ENCODE measurements at places on chromosomes 3 and 15.

DNA sequence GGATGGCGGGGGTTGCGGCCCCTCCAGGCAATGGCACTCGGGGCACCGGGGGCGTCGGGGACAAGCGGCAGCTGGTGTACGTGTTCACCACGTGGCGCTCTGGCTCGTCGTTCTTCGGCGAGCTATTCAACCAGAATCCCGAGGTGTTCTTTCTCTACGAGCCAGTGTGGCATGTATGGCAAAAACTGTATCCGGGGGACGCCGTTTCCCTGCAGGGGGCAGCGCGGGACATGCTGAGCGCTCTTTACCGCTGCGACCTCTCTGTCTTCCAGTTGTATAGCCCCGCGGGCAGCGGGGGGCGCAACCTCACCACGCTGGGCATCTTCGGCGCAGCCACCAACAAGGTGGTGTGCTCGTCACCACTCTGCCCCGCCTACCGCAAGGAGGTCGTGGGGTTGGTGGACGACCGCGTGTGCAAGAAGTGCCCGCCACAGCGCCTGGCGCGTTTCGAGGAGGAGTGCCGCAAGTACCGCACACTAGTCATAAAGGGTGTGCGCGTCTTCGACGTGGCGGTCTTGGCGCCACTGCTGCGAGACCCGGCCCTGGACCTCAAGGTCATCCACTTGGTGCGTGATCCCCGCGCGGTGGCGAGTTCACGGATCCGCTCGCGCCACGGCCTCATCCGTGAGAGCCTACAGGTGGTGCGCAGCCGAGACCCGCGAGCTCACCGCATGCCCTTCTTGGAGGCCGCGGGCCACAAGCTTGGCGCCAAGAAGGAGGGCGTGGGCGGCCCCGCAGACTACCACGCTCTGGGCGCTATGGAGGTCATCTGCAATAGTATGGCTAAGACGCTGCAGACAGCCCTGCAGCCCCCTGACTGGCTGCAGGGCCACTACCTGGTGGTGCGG lies 1.9 kb downstream of the CHST2 start:
- DNase-seq, result no peak

- DNase-seq, result no peak
These were observed 17.4 kb downstream of the GPR160 start for GRCh38 chr3:170055209-170055608.

DNA sequence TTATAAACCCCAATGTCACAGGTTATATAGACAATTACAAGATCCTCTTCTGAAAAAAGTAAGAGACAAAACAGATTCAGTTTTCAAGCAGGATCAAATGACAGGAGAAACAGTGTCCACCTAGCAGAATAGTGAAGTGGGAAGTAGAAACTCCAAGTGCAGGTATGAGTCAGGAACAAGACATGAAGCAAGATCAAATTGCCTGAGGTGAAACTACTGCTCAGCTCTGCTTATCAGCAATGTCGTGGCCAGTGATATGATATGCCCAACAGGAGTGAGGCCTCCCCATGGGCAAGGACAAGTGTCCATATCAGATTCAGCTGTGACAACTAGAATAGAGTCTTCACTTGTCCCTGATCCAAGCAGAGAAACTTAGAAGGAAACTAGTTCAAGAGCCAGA lies 100.0 kb downstream of the ZMAT3 start:
- no peak for DNase-seq

DNA sequence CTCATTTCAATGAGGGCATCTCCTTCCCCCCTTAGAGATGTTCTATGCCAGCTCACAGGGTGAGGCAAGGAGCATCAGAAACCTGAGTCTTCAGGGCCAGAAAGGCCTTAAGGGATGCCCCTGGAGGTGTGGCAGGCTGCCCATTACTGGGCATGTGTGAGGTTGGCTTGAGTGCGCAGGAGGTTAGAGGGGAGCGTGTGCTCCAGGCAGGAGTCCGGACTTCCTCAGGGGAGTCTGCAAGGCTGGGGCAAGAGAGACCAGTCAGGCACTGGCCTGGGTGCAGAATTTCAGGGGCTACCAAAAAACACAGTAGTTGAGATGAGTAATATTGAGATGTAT lies 1.9 kb downstream of the LOXL1 start:
- no peak for DNase-seq

DNA sequence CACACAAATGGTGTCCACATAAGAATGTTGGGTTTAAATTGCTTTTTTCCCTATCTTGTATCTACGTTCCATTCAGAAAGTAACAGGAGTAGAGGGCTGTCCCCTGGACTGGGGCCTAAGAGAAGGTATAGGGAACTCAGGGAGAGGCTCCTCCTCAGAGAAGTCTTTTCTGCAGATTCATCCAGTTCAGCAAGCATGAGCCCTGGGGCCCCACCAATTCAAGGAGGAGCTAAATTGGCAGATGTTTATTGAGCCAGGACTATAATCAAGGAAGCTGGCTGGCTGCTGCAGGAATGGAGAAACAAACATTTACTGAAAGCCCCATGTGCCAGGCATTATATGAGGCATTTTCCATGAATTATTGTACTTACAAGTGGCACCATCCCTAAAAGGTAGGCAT lies 22.1 kb upstream of the LARS2 start:
- DNase-seq, result no peak

- no peak for DNase-seq
These were observed 1.2 kb downstream of the NKIRAS1 start for GRCh38 chr3:23915537-23916108.

GRCh38 chr3:46987319-46987742 lies 7.9 kb downstream of the NBEAL2 start:
- DNase-seq, result no peak

GRCh38 chr3:100873611-100874010 lies 119.6 kb downstream of the ABI3BP start:
- DNase-seq, result no peak

DNA sequence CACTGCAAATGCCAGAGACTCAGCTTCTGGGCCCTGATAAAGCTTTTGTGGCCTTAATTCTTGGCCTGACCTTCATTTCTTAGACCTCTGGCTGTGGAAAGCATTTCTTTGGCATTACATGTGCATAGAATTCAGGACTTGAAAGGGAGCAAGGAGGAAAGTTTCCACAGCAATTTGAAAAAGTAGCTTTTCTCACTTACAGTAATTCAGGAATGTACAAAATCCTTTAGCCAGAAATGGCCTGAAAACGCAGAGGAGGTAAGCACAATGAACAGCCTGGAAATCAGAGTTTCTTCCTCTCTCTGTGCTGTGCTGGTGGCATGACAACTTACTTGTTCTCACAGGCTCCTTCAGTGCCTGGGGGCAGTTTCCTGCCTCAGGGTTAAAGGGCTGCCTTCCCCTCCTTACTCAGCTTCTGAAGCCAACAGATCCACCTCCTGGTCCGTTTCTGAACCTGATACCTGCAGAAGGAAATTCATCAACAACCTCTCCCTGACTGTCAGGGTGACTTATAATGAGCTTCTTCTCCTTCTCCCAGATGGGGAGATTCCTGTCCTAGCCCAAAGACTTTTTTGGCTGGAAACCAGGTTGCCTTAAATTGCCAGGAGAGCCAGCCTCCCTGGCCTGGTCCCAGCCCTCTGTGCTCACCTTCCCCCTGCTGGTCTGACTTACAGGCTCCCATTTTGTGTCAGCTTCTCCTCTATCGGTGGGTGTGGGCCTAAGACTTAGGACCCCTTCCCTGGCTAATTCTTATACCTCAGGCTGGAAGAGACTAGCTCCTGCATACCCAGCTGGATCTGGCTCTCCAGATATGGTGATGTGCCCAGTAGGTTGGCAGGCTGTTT lies 102.3 kb downstream of the MYRIP start:
- DNase-seq, result no peak

Measured in NCI-H1694 (cell line).